ENCODE measurements at places on chromosomes 3 and 15. TPM values are rescaled to one million over a fixed set of nuclear protein-coding genes. Genes with fewer than 3 reads are reported as not detected.

Gene SPINK8
- total RNA-seq = not detected

Gene NR2E3
- total RNA-seq = not detected

Gene GABRR3
- not detected for total RNA-seq

Gene SLC51B
- not detected for total RNA-seq

Gene FBXO40
- not detected for total RNA-seq

Gene GPR149
- total RNA-seq = not detected

Gene SIDT1
- total RNA-seq = 7.3 TPM

Gene SCN11A
- 0.22 TPM for total RNA-seq

Gene GRIP2
- not detected for total RNA-seq

Gene DNAJB8
- not detected for total RNA-seq

Gene ST8SIA2
- total RNA-seq = not detected

Gene RAD51
- 86.8 TPM for total RNA-seq

Gene ADCY5
- total RNA-seq = 0.63 TPM

Gene SLC12A1
- not detected for total RNA-seq

Gene PLAAT1
- total RNA-seq = not detected

Gene GOLGA8S
- 0.09 TPM for total RNA-seq

Gene MORC1
- total RNA-seq = not detected

Gene TUSC7
- not detected for total RNA-seq

Gene GPR87
- total RNA-seq = not detected

Gene GOLGA8M
- not detected for total RNA-seq

Gene EPHB1
- 1.3 TPM for total RNA-seq

Gene CCR3
- not detected for total RNA-seq

Gene XIRP1
- total RNA-seq = not detected

Gene CASR
- total RNA-seq = not detected

Gene CPNE9
- not detected for total RNA-seq

Gene FSD2
- 0.28 TPM for total RNA-seq

Gene C15orf62
- 2.4 TPM for total RNA-seq

Measured in OCI-LY7 (cell line).